ENCODE measurements at places on chromosomes 5 and 9.

DNA sequence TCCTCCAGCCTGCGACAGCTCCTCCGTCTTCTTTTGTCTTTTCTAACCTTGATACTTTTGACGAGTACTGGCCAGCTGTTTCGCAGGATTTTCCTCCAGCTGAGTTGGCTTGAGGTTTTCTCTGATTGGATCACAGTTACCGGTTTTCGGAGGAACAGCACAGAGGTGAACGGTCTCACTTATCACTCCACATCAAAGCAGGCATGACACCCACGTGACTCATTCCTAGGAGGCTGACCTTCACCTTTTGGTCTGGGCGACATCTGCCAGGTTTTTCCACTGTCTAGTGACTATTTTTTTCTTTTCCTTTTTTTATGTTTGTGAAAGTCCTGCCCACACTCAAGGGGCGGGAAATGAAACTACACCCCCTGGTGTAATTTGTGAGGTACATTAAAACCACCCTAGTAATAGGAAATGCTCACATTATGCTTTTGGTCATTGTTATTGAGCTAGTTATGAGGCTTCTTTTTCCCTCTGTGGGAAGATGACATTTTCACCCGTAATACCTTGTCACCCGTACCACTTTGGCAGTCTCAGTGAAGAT, 319.2 kb downstream of the GADD45G start:
- no peak for DNase-seq

DNA sequence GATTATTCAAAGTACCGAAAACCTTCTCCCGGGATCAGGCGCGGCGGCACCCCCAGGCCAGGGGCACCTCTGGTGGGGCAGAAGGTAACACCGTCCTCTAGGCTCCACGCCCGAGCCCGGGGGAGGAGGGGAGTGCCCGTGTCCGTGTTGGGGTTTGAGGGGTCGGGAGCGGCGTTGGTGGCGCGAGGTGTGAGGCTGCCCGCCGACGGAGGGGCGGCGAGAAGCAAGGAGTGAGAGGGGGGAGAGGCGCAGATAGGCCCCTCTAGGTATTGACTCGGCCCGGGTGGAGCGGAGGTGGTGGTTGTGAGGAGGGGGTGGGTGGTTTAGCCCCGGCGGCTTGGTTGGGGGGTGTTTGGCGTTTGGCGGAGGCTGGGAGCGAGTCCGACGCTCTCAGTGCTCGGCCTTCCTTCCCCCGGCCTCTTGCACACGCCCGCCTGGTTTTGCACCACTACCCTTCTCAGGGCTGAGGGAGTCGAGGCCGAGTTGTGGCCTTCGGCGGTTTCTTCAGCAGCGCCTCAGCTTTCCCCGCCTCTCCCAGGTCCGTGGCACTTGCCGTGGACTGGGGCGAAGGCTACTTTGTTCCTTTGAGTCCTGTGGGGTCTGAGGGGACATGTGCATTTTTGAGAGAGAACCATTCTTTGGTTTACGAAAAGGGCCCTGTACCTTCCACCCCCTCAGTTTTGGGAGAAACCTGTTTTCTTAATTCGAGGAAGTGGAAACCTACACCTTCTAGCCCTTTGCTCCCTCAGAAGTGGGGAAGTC, 450 bp downstream of the GPBP1 start:
- no peak for DNase-seq

DNA sequence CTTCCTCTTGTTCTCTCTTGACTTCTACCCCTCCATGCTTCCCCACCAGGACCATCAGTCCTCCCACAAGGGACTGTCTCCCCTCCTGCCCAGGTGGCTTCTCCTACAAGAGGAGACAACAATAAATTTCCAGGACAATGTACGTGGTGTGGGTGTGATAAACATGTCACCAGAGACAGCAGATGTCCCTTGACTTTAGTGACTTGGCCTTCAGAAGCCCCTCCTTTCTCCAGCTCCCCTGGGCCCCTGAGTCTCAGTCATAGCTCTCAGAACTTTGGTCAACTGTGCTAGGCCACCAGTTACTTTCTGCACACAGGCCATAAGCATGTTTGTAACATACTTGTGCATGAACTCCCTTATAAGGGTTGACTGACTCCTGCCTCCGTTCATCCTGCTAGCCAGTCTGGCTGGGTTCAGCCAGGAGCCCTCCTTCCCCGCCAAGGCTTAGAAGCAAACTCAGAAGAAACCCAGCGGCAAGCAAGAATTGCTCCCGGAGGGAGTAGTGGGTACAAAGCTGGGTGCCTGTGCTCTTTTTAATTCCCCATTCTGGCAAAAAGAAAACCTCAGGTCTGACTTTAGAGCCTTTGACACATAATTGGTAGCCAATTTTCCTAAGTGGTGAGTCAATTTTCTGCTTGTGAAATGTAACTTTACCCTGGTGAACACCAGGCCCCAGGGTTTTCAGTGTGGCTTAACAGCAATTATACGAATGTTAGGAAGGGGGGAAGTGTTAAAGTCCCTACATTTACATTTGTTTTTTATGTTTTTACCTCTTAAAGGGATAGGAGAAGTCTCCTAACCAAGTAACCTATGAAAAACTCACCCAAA, 49.2 kb downstream of the EBF1 start:
- no peak for DNase-seq

DNA sequence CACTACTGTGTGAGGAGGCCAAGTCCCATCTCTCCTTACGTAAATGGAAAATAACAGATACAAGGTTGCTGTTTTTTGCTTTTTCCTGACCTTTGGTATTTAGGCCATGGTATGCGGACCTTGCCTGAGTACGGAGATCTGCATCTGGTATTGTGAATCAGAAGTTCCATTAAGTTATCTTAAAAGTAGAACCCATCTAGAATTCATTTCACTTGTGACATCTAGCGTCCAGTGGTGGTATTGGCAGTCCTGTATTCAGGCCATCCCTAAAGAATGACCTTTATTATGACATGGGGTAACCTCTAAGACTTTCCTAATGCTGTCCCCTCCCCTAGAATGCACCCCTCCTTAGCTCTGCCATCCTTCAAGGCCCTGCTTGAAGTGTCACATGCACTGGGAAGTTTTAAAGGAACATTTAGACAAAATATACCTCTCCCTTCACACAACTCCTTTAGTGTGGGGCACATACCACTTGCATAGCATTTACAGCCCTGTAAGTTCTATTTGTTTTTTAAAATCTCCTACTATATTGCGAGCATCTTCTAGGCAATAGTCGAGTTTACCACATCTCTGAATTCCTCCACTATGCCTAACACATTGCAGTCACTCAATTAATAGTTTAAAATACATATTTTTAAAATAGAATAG, 1.9 kb upstream of the SPDL1 start:
- peak; percentile 10 for DNase-seq

GRCh38 chr5:77852514-77853352, 76.6 kb upstream of the TBCA start:
- no peak for DNase-seq

- DNase-seq, result no peak
Observed at GRCh38 chr5:165410476-165410875, 1905.1 kb downstream of the MAT2B start.

DNA sequence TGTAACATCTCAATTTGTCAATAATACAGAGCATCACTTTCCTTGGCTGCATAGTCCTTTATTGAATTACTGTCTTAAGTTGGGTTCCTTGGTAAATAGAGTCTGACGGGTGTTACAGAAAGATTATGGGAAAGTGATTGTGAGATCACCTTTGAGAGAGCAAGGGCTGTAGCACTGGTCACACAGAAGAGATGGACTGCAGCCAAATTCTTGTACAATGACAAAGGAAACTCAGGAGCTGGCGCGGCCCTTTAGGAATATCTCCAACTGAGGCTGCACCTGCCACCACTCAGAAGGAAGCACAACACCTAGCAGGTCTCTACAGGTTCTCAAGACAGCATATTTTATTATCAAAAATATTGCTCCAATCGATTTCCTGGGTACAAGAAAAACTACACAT, 350.0 kb upstream of the ISL1 start:
- no peak for DNase-seq

GRCh38 chr5:74326571-74327338, 313.8 kb downstream of the ENC1 start:
- DNase-seq, result no peak

- no peak for DNase-seq
Observed at GRCh38 chr5:119954106-119954505, 324.7 kb downstream of the FAM170A start.

DNA sequence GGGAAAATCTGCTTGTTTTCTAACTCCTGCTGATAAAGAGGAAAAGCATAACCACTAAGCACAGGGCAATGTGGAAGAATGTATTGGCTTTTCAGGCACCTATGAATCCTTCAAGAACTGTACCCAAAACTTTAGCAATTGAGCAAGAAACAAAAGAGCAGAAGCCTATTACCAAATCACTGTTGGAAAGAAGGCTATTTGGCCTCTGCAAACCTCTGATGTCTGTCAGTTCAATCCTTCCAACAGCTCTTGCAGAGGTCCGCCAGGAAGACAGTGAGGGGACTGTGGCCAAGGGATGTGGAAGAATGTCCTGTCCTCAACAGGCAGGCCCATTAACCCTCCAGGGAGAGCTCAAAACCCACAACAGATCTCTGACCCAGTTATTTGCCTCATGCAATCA, 328.6 kb downstream of the ENC1 start:
- no peak for DNase-seq

- no peak for DNase-seq
Observed at GRCh38 chr5:107303171-107303968, 367.4 kb downstream of the EFNA5 start.

DNA sequence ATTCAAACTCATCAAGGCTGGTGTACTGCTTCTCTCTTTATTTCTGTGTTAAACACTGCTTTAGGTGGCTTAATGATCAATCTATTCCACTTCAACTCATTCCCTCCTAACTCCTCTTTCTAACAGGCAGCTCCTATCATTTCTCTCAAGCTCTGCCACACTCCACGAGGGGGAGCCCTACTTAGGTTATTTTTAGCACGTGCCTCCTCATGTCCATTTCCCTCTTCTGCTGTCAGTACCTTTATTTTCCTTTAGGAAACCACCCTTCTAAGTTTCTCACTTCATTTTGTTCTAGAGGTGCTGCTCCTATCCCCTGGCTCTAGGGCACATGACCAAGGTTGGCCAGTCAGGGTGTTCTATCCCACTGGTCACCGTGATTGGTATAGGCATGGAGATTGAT, 6.7 kb upstream of the BRINP1 start:
- DNase-seq, result no peak

- DNase-seq, result no peak
Observed at GRCh38 chr9:5688109-5688508, 59.2 kb downstream of the RIC1 start.

- DNase-seq, result no peak
Observed at GRCh38 chr5:83924891-83925290, 204.2 kb upstream of the HAPLN1 start.

GRCh38 chr5:163941079-163941478, 435.7 kb downstream of the MAT2B start:
- DNase-seq, result no peak

DNA sequence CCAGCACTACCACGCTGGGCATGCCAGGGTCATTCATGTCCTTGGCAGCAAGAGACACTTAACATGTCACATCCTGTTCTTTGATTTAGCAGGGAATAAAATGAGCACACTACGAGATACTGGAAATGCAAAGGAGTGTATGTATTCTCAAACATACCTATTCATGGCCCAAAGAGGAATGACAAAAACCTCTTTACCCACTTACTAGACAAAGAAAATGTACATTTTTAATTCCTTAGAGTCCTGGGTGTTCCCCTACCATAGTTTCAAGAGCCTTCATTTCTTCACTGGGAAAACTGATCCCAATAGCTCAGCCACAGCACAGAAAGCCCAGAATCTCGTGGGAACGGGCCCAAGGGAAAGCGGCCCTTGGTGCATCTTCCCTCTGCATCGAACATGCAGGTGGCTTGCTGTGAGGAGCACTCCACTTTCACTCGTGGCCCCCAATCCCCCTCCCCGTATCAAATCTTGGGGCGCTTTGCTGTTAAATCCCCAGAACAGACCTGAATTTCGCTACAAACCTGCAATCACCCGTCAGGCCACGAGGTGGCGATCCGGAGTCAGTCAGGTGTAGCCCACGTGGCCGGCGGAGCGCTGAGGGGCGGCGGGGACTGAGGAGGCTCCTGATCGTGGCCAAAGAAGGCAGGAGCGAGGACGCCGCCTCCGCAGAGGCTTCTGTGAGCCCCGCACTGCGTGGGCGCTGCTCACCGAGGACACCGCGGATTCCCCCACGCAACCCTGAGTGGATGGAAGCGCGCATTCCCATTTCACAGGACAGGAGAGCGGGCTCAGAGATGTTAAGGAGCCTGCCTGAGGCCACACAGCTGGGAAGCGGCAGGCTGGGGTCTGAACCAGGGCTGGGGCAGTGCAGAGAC, 91.4 kb downstream of the LMX1B start:
- DNase-seq, result peak; percentile 83

DNA sequence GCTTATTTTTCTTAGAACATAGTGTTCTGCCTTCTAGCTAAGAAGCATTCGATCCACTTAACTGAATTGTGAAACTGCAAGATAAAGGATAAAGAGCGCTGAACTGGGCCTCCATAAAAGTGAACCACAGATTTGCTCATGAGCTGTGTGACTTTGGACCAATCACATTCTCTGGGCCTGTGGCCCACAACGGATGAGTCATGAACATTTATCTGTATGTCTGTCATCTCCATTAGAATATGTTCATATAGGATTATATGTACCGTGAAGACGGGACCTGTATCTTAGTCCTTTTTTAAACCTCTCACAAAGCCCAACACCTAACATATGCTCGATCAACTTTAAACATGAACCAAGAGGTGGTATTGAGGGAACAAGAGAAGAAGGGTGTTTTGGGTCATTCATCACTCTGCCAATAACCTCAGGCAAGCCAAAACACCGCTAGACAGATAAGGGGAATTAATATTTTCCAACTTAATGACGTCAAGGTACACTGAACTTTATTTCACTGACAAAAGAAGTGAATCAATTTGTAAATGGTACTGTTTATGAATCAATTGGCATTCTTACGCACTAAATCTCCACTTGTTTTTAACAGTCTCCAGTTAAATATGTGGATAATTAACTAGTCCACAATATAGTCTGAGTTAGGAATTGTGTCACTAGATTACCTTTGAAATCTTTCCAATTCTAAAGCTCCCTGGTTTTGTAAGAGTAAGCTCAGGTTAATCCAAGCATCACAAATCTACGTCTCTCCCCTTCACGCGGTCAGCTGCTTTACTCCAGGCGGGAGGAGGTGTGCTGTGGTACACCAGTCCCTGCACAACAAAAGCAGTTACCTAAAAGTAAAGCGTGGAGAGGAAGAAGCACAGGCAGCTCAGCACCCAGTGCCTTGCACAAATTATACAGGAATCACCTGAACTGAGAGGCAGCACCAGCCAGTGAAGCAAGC, 1.6 kb downstream of the TMEM245 start:
- DNase-seq, result no peak

DNA sequence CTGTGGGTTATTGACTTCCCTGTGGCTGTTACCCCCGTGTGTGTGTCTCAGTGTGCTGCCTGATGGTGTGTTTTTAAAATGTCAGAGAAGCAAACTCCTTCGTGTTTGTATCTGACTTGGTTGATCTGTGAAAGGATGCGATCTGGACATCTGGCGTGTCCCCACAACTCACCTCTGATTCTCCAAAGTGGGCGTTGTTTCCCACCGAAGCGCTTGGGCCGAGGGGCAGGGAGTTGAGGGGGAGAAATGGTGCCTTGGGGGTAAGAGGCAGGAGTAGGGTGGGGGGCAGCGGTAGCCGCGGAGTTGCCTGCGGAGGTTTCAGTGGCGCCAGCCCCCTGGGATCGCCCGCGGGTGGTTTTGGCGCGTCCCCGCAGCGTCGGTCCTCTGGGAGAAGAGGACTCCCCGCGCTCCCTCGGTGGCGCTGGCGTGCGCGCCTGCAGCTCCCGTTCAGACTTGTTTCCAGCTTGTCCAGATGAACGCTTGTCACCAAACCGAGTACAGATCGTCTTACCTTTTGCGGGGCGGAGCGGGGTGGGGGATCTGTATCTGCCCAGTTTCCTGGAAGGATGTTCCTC, 1.1 kb downstream of the MAST4 start:
- no peak for DNase-seq

Data from activated naive CD4-positive, alpha-beta T cell (primary cell).